ENCODE measurements at places on chromosomes 4 and X.

DNA sequence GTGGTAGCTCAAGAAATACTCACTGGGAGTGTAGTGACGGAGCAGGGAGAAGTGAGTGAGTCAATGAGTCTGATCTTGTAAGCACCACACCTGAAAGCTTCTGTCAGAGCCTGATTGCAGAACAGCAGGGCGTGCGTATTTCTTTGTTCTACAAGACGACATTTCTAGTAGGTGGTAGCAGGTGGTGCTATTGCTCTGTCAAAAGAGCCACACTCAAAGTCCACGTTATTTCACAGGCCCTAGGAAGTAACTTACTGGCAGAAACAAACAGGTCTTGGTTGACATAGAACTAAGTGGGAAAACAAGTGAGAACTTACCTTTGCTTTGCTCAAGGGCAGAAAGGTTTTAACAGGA is 46.4 kb upstream of the SPRY1 start:
- peak; percentile 54 for DNase-seq

- DNase-seq, result no peak
Observed at GRCh38 chrX:131901546-131901945, 121.6 kb upstream of the STK26 start.

DNA sequence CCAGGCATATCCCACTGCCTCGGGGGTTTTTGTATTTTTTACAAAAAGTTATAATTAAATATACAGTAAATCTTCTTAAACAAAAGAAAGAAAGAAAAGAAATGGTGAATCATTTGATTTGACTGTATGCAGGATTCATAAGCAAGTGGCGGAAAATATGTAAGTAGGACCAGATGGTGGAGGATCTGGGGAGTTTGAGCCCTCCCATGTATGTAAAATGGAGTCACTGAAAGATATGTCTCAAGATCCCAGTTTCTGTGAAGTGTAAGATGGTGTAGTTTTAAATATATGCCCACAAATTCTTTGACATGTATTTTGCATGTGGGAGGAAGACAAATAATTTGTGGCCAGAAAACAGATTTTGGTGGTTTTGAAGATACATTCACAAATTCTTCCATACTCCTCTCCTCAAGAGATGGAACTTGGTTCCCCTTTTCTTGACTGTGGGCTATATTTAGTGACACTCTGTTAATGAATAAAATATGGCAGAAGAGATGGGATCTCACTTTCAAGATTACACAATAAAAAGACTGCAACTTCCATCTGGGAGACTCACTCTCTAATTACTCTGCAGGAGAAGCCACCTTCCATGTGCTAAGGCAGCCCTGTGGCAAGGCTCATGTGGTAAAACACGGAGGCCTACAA is 133.6 kb upstream of the S100G start:
- no peak for DNase-seq

DNA sequence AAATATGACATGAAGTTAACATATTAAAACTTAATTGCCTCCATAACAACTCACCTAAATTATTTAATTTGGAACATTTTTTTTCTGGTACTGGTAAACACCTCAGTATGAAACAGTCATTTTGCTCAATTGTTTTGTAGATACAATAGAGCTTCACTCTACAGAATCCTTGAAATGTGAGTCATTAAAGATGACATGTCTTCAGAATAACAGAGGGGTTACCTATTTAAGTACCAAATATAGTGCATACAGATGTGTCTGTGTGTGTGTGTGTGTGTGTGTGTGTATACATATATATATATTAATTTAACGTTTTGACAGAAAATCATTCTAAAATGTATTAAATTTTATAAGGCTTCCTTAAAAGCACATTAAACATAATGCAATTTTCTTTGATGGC is 297.6 kb downstream of the INPP4B start:
- no peak for DNase-seq

DNA sequence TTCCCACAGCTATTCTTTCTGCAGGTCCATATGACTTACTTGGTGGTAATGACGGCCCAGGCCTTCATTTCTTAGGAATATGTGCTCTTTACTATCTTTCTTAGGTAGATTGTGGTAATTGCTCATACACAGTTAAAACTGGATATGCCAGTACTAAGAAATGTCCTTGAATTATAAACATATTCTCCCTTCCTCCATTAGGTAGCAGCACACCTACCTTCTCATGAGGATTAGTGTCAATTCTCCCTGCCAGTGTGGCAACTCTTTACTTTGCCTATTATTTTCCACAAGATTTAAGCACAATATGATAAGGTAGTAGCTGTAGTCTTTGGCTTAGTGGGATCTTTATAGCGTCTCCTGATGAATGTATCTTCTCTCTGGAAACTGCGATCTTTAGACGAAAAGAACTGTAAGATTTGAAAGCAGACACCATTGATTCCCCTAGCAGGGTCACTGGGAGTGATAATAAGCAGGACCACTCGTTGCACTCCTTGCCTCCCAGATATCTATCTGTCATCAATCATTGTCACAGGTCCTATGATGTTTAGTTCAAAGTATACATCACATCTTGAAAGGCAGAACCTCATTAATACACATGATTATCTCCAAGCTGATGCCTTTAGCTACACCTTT is 1240.7 kb downstream of the C4orf33 start:
- no peak for DNase-seq
